ENCODE measurements at places on chromosomes 11 and 22.
A peak's percentile ranks its signal among the peaks of the same experiment; 100 is the strongest.

GRCh38 chr22:23248583-23248982 lies 68.3 kb downstream of the BCR start:
- H3K27ac ChIP-seq: peak overlapping the region; percentile 75
- DNase-seq: no peak
- H3K4me3 ChIP-seq: no peak overlapping the region
- peaks cover 5% of the 10 kb centered on the region for H3K36me3 ChIP-seq
- H3K27me3 ChIP-seq: no peaks in the 10 kb centered on the region

DNA sequence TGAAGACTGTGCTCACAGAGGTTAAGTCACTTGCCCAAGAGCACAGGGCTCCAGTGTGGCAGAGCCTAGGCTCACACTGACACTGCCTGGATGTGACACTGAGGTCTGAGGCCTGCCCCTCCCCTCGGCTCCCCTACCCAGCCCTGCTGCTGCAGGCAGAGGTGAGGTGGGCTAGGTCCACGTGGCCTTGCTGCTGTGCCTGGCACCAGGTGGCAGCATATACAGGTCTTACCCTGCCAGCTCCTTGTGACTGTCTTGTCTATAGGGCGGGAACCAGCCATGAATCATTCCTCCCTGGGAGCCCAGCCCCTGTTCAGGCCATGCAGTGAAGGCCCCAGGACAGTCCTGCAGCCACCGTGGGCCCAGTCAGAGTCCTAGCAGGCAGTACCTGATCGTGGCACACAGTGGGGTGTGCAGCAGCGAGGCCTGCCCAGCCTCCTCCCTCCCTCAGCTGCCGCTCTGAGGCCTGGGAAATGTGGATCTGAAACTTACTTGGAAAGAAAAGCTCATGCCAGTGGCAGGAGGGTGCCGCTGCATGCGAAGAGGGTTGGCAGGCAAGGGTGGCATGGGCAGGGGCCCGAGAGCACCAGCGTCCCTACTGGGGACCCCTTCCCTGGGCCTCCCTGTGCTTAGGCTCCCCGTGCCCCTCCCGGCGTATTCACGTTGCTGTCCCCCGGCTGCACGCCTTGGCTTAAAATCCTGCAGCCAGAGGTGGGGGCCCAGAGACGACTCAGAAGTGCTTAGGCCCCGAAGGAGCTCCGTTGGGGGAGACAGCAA lies 1.2 kb upstream of the CERK start:
- H3K4me1 ChIP-seq: peaks cover 42% of the 10 kb centered on the region
- peak overlapping the region; percentile 74 for H3K27ac ChIP-seq
- peak; percentile 46 for DNase-seq
- H3K36me3 ChIP-seq: peaks cover 23% of the 10 kb centered on the region

DNA sequence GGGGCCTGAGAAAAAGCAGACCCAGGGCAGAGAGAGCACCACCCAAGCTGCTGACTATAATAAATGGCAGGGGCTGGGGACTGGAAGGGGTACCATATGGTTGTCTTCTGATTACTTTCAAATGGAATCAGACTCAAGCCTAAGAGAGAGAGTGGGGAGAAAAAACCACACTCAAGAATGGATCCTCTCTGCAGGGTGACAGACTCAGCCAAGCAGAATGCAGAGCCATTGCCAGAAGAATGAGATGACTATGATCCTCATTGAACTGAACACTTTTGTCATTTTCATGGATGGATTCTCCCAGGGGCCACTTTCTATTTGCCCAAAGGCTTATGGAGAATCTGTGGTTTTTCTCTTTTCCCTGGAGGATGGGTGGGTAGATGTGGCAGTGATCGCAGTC lies 8.7 kb downstream of the UBASH3B start:
- H3K27ac ChIP-seq: no peak overlapping the region
- DNase-seq: no peak
- peaks cover 67% of the 10 kb centered on the region for H3K4me1 ChIP-seq
- H3K36me3 ChIP-seq: peaks cover 6% of the 10 kb centered on the region

DNA sequence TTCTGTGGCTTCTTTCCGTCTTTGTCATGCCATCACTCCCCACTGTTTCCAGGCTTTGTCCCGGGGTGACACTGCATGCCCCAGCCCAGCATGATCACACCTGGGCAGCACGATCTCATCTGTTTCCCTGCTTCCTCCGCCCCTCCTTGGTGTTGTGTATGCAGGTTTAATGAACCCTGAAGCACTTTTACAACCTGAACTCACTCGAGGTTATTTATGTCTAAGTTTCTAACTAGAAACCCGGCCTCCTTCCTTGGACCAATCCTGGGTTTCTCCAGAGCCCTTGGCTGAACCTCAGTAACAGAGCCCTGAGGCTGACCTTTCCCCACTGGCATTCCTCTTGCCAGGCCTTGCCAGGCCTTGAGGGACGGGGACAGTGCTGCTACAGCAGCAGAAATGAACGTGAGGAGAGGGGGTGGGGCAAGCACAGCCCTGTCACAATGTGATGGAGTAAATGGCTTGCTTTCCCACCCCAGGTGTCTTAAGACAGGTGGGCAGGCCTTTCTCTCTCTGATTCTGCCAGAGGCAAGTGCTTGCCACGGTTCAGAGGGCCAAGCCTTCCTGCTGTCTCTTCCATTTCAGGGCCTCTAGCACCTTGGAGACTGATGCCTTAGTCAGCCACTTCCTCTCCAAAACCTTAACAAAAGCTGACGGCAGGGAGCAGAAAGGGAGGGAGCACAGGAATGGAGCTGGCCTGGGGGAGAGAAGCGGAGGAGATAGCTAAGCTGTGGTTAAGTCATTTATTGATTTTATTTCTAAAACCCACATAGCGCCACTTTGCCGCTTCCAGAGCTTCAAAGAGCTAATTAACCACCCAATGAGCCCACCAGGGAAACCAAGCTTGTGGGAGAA lies 3.1 kb upstream of the PYGM start:
- H3K27ac ChIP-seq: peak overlapping the region; percentile 89
- peaks cover 78% of the 10 kb centered on the region for H3K36me3 ChIP-seq
- no peak for DNase-seq
- peak overlapping the region; percentile 76 for H3K4me3 ChIP-seq
- no peaks in the 10 kb centered on the region for H3K27me3 ChIP-seq

DNA sequence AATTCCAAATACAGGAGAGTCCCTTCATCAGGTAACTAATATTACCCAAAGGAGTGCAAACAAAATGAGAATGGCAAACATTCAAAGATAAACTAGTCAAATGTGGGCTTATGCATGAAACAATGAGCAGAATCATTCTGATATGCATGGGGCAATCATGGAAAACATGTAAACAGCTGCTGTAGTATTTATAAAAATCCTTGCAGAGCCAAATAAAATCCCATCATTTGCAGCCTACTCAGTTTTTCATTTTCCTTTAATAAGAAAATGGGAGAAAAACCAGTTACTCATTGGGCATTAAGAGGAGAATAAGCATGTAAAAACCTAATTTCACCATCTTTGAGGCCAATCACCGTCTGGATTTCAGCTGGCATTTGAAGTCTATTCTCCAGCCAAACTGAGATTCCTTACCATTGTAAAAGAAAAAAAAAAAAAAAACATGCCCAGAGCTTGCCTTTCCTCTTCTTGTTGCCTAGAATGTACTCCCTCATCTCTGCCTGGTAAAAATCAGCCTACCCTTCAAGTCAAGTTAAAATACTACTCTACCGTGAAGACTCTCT lies 249.1 kb downstream of the TTC28 start:
- H3K4me3 ChIP-seq: no peak overlapping the region
- H3K27me3 ChIP-seq: peaks cover 56% of the 10 kb centered on the region
- no peak overlapping the region for H3K27ac ChIP-seq
- H3K4me1 ChIP-seq: no peaks in the 10 kb centered on the region
- DNase-seq: no peak

DNA sequence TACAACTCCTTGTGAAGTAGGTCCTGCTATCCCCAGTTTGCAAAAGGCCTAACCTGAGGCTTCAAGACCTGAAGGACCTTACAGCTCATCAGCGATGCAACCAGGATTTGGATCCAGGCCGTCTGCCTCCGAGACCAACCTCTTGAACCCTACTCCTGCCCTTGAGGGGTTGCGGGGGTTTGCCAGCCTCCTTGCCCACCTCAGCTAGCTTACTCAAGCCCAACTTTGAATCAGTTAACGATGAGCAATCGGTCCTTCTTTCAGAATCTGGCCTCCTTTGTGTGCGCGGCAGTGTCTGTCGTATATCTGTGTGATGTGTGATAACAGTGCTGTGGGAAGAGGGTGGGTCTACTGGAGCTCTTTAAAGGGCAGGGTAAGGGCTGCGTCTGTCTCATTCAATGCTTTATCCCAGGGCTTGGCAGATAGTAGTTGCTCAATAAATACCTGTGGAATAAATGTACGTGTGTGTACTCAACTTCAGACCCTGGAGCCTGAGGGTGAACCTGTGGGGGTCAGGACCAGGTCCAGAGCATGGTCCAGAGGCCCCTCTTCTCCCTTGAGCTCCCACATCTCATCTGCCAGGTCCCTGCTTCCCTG lies 3.2 kb downstream of the CHRM1 start:
- no peak overlapping the region for H3K4me3 ChIP-seq
- no peaks in the 10 kb centered on the region for H3K4me1 ChIP-seq
- no peak for DNase-seq
- H3K36me3 ChIP-seq: peaks cover 3% of the 10 kb centered on the region

- H3K27ac ChIP-seq: no peak overlapping the region
- H3K36me3 ChIP-seq: peaks cover 5% of the 10 kb centered on the region
These were observed 26.8 kb downstream of the PGM2L1 start for GRCh38 chr11:74371269-74372052.

DNA sequence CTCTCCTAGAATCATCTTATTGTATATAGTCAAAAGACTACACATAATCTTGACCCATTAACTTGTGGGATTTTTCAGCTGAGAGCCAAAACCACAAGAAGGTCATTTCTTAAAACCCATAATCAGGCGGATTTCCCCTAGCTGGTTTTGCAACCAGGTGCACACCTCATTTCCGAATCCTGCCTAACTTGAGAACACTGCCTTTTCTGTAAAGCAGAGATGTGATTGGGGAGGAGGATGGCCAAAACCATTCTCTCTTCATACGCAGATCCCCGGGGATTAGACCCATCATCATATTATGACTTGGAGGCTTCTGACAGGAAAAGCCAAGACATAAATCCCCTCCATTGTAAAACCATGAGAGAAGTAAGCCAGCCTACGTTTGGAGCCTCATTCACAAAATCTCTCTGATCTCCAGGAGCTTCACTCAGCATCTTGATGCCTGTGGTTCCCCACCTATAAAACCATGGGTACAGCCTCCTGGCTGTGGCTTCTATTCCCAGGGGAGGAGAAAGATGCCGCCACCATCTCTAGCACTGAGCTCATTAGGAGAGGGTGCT lies 191.3 kb downstream of the KIF18A start:
- no peaks in the 10 kb centered on the region for H3K4me1 ChIP-seq
- H3K36me3 ChIP-seq: peaks cover 2% of the 10 kb centered on the region
- H3K27me3 ChIP-seq: no peaks in the 10 kb centered on the region

DNA sequence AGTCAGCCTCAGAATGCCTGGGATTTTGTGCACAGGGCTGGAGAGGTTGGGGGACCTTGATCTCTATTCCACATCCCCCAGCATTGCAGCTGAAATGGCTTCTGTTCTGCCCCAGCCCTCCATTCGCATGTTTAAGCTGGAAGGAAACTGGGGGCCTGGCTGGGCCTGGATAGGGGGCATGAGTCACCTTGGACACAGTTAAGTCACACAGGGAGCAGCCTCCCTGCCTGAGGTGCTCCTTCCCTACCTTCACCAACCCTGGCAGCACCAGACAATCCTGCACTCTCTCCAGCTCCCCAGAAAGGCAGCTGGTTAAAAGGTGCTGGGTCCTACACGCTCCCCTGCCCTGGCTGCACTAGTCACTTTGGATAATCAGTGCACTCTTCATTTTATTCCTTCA lies 763 bp downstream of the SMIM45 start:
- no peak for DNase-seq
- H3K27me3 ChIP-seq: no peaks in the 10 kb centered on the region
- H3K4me3 ChIP-seq: no peak overlapping the region
- peaks cover 5% of the 10 kb centered on the region for H3K4me1 ChIP-seq
- peaks cover 1% of the 10 kb centered on the region for H3K36me3 ChIP-seq

DNA sequence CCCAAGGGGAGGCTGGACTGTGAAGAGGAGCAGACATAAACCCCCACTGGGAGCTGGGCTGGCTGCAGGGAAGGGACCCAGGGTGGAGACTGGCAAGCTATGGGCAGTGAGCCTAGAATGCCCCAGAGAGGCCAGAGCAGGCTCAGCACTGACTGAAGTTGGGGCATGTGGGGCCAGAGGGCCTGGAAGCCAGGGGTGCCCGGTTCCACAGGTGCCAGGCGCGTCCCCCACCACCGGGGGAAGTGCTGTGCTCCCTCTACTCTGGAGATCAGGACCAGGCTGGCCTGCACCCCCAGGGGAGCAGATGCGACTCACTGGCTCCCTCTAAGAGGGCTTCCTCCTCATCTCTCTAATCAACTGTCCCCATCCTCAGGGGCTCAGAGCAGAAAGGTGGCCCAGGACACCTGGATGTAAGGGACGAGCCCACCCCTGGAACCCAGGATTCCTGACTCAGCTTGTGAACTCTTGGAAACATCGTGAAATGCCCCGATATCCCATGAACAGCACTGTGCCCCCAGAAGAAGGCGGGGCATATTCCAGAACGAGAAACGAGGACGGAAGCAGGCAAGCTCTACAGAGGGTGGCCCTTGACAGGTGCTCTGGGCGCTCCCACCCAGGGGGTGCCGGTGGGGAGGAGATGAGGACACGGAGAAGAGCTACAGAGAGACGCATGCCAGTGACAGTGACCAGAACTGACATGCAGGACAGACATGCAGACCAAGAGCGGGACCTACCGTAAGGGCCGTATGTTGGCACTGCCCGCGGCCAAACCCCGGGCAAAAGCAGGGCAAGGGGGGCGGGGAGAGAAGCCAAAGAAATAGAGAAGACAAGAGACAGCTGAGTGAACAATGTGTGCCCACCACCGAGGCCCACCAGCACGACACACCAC lies 20.4 kb downstream of the MAFF start:
- no peak for DNase-seq
- no peaks in the 10 kb centered on the region for H3K27me3 ChIP-seq
- H3K4me3 ChIP-seq: no peak overlapping the region
- H3K27ac ChIP-seq: no peak overlapping the region
- H3K36me3 ChIP-seq: peaks cover 13% of the 10 kb centered on the region

DNA sequence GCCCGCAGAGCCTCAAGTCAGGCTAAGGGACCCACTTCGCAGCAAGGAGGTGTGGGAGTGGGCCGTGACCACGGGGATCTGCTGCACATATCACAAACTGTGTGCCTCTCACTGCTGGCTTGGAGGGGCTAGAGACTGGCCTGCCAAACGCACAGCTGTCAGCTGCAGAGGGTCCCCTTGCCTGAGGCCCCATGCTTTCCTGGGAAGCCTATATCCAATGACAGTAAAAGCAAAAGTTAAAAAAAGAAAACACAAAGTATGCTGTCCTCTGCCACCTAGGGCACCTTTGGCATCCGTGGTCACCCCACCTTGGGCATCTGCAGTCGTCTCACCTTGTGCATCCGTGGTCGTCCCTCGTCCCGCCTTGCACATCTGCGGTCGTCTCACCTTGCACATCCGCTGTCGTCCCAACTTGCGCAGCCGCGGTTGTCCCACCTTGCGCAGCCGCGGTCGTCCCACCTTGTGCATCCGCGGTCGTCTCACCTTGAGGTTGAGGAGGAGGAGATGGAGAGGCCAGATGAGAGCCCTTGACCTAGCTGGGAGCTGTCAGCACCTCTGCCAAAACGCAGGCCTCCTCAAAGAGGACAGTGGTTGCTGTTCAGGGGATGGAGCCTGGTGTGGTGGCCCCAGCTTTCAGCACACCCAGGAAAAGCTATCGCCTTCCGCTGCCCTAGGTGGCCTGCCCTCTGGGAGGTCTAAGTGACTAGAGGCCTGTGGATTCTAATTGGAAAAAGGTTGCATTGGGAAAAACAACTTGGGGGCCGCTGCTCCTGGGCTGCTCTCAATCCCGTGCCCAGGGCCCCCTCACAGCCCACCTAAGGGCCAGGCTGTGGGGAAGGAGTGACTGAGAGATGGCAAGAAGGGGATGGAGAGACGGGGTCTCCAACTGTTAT lies 90.5 kb downstream of the MYEOV start:
- H3K27ac ChIP-seq: no peak overlapping the region
- H3K36me3 ChIP-seq: no peaks in the 10 kb centered on the region
- H3K4me3 ChIP-seq: no peak overlapping the region
- DNase-seq: no peak
- no peaks in the 10 kb centered on the region for H3K27me3 ChIP-seq
- no peaks in the 10 kb centered on the region for H3K4me1 ChIP-seq

All from central memory CD8-positive, alpha-beta T cell (primary cell).